ENCODE measurements at places on chromosomes 12 and 14. TPM values are rescaled to one million over a fixed set of nuclear protein-coding genes. Genes with fewer than 3 reads are reported as not detected.

- DNase-seq: no peak
These were observed 28.8 kb upstream of the RPH3A start for GRCh38 chr12:112762753-112763152.

- DNase-seq: peak; percentile 66
These were observed 2.0 kb upstream of the CACNB3 start for GRCh38 chr12:48816143-48816854.

DNA sequence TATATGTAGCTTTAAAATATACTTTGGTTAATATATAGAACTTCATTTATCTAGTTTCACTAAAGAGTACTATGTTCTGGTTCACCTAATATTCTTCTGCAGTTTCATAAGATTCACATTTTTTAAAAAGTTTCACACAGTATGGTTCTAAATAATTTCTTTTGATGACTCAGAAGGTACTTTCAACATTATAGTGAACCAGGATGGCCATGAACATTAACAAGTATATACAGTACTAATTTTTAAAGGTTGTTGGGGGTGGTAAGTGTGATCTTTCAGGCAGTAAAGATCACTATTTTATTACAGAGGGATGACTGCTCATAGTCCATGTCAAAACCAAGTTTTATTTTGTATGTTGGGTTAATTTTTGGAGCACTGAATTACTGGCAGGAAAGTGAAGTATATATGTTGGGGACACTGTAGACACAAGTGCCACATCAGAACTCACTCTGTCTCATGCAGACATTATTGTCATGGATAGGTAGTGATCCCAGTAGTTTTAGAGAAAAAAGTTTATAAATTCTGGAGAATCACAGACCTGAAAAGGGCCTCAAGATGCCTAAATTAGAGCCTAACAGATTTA, 60.0 kb downstream of the DCAF5 start:
- no peak for DNase-seq

DNA sequence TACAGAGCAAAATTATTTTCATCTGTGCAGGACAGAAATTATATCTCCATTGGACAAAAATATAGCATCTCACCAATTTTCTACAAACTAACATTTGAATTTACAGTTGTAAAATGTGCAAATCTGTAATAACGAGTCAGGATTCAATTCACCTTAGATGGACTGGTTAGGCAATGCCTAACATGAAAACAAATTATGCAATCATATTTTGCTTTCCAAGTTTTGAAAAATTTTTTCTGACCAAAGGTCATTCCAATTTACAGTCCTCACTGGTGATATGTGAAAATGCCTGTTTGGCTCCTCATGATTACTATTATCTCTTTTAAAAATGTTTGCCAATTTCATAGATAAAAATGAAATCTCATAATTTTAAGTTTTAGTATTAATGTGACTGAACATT, 6.5 kb upstream of the CPM start:
- no peak for DNase-seq

- DNase-seq: no peak
These were observed 316.4 kb downstream of the ZFP36L1 start for GRCh38 chr14:68476212-68477109.

DNA sequence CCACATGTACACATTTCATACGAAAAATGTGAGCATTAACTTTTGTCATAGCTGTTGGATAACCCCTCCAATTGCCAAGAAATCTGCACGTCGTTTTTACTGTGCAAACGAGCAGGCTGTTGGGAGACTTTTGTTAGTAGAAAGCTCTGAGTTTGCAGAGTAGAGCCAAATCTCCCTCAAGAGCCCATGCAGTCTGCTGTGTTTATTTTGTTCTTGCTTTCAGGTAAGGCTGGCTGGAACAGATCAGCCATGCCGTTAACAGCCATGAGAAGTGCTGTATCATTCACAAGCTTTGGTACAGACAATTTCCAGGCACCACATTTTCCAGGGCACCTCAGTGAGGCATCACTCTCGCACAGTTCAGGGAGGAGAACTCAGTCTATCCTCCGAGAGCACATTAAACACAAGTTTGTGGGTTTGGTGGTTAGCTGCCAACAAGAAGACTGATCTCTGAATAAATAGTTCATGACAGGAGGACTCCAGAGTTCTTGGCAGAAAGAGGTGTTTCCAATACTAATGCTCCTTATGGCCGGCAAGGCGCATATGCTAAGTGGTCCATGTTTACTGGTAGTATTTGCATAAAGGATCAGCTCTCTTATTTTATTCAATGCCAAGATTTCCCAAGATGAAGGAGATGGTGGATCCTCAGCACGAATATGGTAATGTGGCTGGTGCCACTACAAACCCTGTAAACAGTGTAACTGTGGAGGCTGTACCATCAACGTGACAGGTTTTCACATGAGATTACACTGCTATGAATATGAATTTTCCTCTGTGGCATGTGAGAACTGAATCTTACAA, 30.3 kb upstream of the PELI2 start:
- no peak for DNase-seq

- no peak for DNase-seq
These were observed 566.4 kb upstream of the FLRT2 start for GRCh38 chr14:84963518-84963917.

Gene P3H3
- 130 TPM for total RNA-seq

Gene TBX3
- total RNA-seq: 11.9 TPM

GRCh38 chr12:48000878-48001504, 3.3 kb downstream of the COL2A1 start:
- peak; percentile 86 for DNase-seq
